Activated naive CD4-positive, alpha-beta T cell treated with anti-CD3 and anti-CD28 coated beads, Interleukin-2, amount 10 ng/mL, durations not matched to agents 5 hours and 36 hours (primary cell): ENCODE measurements at places on chromosomes 6 and 20. TPM values are rescaled to one million over a fixed set of nuclear protein-coding genes. Genes with fewer than 3 reads are reported as not detected.

CST4 gene
- total RNA-seq: not detected

GRIK2 gene
- not detected for total RNA-seq

RNF114 gene
- 66.3 TPM for total RNA-seq

SLC24A3 gene
- total RNA-seq: not detected

C6orf132 gene
- not detected for total RNA-seq

CD24 gene
- not detected for total RNA-seq

MYL9 gene
- total RNA-seq: 0.14 TPM

CDC25B gene
- total RNA-seq: 332 TPM

GSTA2 gene
- total RNA-seq: not detected

BPI gene
- total RNA-seq: not detected

KCNK16 gene
- total RNA-seq: not detected

IL17A gene
- not detected for total RNA-seq

TREML1 gene
- total RNA-seq: not detected

MYLK4 gene
- total RNA-seq: 0.26 TPM

SEMG1 gene
- not detected for total RNA-seq

ULBP3 gene
- total RNA-seq: 1.7 TPM

VWA7 gene
- 3.9 TPM for total RNA-seq
